ENCODE measurements at places on chromosomes 13 and 19.

DNA sequence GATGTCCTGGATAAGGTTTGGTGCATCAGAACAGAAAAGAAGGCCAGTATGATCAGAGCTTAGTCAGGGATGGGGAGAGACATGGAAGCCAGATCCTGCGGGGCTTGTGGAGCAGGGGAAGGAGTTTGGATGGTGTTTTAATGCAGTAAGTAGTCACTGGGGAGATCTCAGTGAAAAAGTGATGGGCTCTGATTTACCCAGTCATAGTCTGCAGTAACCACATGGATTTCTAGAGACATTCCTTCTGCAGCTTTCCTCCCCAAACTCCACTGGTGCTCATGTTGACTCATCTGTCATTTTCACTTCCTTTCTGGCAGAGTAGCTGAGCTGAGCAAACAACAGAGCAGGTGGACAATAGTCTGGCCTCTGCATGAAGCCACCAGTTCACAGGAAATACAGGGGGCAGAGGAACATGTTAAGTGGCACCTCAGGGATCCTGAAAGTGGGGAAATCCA is 144.1 kb downstream of the DPF1 start:
- DNase-seq, result peak; percentile 52

DNA sequence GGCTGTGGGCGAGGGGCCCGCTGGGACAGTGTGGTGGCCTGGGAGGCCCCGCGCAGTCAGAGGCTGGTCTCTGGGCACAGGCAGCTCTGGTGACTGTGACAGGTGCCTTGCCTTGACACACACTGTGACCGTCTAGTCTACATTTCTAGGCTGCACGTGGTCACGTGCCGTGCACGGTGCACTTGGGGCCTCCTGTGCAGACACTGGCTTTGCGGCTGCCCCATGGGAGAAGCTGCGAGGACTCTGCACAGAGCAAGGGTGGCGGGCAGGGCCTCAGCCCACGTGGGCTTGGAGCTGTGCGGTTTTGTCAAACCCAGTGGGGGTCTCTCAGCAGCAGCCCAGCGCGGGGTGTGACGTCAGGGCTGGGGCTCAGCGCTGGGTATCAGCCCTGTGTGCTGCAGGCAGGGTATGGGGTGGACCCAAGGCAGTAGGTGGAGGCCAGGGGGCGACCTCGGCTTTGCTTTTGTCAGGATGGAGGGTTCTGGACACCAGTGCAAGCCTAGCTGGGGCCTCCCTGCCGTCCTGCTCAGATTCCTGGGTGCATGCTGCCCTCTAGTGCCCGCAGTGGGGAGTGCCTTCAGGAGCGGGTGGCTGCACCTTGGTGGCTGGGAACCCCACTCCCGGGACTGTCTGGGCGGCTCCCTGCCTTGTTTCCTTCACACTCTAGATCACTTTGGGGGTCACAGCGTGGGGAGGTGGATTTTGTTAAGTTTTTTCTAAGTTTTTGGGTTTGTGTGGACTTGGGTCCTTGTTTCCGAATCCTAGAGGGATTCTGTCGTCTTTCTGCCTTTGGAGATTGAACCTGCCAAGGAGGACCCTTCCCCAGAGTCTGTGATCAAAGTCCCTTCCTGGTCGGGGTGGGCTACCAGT is 62.6 kb downstream of the KDM4B start:
- DNase-seq, result peak; percentile 58

GRCh38 chr19:18173572-18174288 is at the start of gene IFI30:
TSS of gene IFI30 (plus strand) at chr19:18173813. CDS start at chr19:18173842, 29 bp downstream.
- peak; percentile 73 for DNase-seq

DNA sequence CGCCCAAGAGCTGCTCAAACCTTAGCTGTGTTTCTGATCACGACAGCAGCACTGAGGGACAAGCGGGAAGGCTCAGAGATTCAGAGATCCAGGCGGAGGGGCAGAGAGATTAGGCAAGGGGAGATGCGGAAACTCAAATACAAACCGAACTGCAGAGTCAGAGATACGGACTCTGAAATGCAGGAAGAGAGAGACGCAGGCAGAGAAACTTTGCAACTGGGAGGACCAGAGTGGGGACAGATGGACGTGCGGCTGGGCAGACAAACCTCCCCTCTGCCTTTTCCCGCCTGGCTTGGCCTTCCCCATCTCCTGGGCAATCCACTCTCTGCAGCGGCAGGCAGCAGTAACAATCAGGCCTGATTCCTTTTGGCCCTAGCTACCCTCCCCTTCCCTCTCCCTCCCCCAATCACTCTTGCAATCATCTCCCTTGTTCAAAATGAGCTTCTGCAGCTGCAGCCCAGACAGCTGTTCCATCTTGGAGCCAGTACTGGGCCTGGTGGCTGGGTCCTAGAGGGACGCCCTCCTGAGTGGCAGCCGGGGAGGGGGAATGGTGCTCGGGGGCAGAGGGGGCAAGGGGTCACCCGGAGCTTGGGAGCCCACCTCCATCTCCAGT is 29.7 kb downstream of the OLFM2 start:
- no peak for DNase-seq

DNA sequence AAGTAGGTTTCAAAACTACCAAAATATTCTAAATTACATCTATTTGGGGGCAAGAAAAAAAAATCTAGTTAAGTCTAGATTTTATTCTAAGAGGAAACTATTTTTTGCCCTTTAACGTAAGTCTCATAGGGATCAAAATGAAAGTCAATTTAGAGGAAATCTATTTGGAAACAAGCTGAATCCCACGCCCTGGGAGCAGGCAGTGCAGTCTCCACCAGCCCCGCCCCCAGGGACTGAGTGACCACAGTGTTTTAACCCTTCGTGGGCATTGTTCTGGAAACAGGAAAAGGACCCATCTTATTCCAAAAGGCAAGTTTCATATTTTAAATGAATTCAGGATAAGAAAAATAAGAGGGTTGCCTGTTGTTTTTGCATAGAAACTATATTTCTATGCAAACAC is 209.7 kb downstream of the SPRY2 start:
- peak; percentile 43 for DNase-seq

DNA sequence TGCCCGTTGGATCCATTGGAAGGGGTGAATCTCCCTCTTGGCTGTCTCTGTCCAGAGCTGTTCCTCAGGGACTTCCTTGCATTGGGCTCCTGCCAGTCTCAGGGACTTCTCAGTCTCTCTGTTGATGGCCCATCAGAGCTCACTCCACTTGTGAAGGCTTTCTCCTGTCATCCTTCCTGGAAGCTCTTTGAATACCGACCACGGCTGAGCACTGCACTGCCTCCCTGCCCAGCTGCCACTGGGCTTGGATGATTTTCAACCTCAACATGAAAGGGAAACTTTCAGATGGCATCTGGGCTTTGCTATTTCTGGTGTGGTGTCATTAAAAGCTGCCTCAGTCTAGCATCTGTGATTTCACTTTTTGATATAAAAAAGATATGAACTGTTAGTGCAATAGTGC is 66.1 kb upstream of the ANKRD10 start:
- no peak for DNase-seq

DNA sequence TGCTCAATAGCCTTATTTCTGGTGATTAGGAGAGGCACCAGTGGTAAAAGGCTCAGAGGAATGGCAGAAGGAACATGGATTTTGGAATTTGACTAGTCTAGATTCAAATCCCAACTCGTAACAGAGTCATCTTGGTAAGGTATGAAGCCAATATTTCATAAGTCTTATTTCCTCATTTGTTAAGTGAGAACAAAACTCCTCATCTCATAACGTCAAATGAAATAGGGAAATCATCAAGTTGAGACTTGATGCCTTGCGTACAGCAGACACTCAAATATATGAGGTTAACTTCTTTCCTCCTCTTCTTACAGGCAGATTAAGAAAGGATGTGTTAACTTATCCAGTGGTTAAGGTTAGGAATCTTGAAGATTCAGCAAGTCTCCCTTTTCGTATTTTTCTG is 189.2 kb downstream of the DLEU7 start:
- DNase-seq, result no peak

DNA sequence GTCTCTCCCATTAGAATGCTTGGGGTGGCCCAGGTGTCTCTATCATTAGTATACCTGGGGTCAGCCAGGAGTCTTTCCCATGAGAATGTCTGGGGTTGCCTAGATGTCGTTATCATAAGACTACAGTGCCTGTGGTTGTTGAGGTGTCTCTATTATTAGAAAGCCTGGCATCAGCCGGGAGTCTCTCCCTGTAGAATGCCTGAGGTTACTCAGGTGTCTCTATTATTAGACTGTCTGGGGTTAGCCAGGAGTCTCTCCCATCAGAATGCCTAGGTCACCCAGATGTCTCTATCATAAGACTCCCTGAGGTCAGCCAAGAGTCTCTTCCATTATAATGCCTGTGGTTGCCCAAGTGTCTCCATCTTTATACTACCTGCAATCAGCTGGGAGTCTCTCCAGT is 1541.1 kb downstream of the UQCRFS1 start:
- DNase-seq, result no peak

Measured in H4 (cell line).